ENCODE measurements at places on chromosomes 4 and X.

DNA sequence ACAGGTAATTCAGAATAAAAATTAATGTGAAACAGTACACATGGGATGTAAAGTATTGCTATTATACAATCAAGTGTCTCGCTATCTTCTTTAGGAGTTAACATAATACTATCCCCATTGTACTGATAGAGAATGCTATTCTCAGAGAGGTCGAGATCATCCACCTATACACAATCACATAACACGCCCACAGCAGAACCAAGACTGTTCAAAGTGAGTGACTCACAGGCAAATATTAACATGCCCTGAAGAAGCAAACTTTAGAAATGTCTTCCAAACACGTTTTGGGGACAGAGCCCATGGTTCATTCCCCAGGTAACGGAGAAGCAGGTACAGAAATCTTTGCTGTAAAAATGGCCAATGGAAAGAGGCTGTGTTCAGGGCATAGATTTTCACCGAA is 50.1 kb upstream of the PHKA2 start:
- DNase-seq, result no peak

- no peak for DNase-seq
Observed at GRCh38 chr4:26476545-26476944, 13.7 kb downstream of the CCKAR start.

GRCh38 chr4:142690406-142691163 is 155.5 kb downstream of the INPP4B start:
- no peak for DNase-seq

- no peak for DNase-seq
Observed at GRCh38 chr4:56077676-56078075, 128.9 kb downstream of the CEP135 start.

DNA sequence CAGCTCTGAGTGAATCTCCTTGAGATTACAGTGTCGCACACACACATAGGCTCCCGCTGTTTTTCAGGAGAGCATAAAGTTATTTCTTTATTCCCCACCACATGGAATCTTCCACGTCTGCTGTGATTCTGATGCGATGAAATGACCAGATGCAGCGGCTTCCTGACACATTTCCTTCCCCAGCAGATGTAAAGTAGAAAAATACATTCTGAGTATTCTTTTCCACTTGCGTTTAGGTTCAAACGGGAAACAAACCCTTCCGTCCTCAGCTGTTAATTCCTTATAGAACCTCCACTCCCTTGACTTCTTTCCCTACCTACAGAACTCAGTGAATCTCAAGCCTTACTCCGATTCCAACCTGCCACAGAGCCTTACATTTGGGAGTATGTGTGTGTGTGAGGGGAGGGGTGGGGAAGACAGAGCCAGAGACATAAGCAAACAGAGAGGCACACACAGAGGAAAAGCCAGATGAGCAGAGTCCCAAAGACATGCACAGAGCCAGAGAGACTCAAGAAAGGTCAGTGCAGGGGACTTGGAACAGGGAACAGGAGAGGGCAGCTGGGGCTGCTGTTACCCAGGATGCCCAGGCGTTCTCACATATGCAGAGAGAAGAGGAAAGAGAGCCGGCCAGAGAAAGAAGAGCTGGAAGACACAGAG is 47.3 kb downstream of the SETD7 start:
- no peak for DNase-seq

GRCh38 chr4:113953888-113954287 is 25.6 kb downstream of the ARSJ start:
- DNase-seq, result no peak

- no peak for DNase-seq
Observed at GRCh38 chr4:89336818-89337420, 29.3 kb upstream of the GPRIN3 start.

GRCh38 chrX:15947648-15948317 is 93.2 kb upstream of the AP1S2 start:
- DNase-seq, result no peak

GRCh38 chr4:5378002-5378401 is 326.7 kb downstream of the STK32B start:
- DNase-seq, result no peak

- DNase-seq, result no peak
Observed at GRCh38 chr4:162422312-162422711, 258.5 kb upstream of the FSTL5 start.

DNA sequence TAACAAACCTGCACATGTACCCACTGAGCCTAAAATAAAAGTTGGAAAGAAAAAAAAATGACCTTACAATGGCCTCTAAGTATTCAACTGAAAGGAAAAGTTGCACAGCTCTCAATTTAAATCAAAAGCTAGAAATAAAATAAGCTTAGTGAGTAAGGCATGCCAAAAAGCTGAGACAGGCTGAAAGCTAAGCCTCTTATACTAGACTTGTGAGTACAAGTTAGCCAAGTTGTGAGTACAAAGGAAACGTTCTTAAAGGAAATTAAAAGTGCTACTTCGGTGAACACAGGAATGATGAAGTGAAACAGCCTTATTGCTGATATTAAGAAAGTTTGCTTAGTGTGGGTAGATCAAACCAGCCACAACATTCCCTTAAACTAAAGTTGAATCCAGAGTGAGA is 707.9 kb upstream of the PITX2 start:
- no peak for DNase-seq

- DNase-seq, result no peak
Observed at GRCh38 chr4:17385403-17385802, 126.5 kb downstream of the QDPR start.

- no peak for DNase-seq
Observed at GRCh38 chrX:97636473-97637140, 752.9 kb downstream of the RPA4 start.

DNA sequence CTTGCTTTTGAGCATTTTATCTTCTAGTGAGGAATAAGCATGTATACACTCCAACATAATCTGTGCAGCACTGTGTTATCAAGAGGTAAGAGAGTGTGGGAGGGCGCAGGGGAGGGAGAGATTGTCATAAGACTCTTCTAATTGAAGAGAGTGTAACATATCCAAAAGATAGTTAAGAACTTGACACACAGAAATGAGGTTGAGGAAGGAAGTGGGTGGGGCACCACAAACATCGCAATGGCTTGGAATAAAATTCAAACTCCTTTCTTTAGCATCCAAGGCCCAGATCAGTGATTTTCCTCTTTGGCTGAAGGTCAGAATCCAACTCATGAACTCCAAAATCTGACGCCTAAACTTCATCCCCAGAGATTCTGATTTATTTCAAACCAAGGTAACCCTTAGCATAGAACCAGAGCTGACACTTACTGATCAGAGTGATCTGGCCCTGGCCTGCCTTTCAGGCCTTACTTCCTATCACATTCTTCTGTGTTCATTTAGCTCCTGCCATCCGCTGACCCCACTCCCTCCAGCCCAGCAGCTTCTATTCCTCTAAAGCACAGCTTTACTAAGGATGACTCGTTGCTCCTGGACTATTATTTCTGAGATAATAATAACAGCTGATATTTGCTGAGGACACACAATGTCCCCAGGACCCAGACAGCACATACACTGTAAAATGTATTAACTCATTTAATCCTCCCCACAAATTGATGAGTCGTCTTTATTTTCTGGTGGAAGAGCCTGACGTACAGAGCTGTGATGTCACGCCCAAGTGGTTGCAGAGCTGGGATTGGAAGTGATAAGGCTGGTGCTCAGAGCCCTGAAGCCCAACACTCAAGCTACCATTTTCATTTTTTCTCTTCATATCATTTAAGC is 10.6 kb upstream of the CTSO start:
- DNase-seq, result no peak

DNA sequence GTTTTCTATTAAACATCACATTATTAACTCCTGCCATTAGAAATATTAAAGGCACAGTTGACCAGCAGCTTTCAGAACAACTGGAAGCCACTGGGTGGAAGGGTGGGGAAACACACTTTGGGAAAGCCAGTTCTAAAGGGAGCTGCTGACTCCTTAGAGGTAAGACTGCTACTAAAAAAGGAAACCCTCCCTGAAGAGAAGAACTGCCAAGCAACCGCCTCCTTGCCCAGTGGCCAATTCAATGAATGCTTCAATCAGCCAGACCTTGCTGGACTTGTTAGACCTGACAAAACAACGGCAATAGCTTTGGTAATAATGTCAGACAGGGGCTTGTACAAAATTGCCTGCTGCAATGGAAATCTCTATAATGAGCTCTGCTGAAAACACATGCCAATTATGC is 15.6 kb downstream of the OPHN1 start:
- no peak for DNase-seq

GRCh38 chr4:95640311-95640710 is 91.5 kb upstream of the UNC5C start:
- no peak for DNase-seq

GRCh38 chr4:48079972-48080391 is 54.1 kb downstream of the TXK start:
- DNase-seq, result no peak

GRCh38 chr4:173934201-173934600 is 349.3 kb downstream of the FBXO8 start:
- no peak for DNase-seq

DNA sequence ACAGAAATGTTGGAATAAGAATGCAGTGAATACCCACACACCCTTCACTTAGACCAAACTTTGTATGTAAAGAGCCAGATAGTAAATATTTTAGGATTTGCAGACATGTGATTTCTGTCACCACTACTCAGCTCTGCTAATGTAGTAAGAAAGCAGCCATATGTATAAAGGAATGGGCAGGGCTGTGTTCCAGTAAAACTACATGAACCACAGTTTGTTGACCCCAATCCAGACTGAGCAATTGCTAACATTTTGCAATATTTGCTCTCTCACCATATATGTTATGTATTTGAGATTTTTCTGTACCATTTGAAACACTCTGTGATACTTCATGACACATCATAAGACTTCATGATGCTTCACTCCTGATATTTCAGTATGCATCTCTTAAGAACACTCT is 32.0 kb upstream of the TBC1D1 start:
- DNase-seq, result no peak

DNA sequence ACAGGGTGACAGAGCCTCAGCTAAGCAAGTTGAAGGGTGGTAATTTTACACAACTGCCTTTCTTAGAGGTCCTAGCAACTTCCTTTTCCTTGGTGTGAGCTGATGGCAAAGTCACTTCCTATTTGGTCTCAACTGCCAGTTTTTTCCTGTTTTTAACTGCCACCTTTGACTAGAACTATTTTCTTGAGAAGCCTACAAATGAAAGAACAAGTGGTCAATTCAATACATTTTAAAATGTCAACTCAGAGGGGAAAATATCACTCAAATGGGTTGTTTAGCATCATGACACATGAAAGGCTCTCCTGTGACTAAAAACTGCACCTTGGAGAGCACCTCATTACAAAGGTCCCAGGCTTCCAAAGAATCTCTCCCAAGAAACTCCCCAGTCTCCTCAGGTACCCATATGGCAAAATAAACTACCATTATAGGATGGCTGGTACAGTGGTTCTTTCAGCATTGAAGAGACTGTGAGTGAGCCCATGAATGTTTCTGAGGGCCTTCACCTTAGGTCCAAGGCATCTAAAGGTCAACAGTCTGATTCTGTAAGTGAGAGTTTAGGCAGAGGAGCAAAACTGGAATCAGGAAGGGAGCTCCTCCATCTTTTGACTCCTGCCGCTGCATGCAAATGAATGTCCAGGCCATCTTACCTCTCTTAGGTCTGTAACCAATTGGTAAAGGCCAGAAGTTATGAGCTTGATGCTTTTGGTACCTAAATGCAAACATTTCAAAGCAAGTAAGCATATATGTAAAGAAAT is 5.5 kb upstream of the STK26 start:
- no peak for DNase-seq

- no peak for DNase-seq
Observed at GRCh38 chr4:175772170-175772705, 39.8 kb downstream of the GPM6A start.

DNA sequence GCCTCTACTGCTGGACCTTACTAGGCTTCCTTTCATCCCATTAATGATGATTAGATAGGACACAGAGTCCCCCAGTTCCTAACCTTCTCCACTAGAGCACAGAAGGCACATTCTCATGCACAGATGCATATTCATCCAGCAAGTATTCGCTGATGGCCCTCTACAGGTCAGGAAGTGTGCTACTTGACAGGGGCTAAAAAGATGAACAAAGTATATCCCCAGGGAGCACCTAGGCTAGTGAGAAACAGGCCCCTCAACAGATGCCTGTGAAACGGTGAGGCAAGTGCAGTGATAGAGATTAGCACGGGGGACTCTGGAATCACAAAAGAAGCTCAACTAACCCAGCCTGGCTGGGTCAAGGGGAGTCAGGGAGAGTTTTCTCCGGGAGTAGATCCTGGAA is 95.8 kb downstream of the MGST2 start:
- no peak for DNase-seq

DNA sequence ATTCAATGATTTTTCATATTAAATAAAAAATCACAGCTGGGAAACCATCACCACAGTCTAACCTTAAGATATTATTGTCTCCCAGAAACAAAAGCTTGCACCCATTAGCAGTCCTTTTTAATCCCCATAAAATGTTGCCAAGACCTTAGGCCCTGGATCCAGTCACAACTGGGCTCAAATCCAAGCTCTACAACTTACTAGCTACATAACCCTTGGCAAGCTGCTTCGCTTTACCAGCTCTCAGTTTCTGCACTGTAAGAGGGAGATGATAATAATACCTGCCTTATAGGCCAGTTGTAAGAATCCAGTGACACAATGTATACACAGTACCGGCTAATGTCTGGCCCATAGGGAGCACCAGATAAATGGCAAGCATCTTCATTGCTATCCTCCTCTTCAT is 400.9 kb upstream of the FGF13 start:
- no peak for DNase-seq

- no peak for DNase-seq
Observed at GRCh38 chr4:64777286-64777685, 368.0 kb upstream of the TECRL start.

- DNase-seq, result peak; percentile 22
Observed at GRCh38 chrX:155056877-155057792, 13.8 kb downstream of the CMC4 start.

- no peak for DNase-seq
Observed at GRCh38 chr4:1274871-1275270, 14.8 kb upstream of the MAEA start.

Data from stimulated activated CD4-positive, alpha-beta T cell treated with anti-CD3 and anti-CD28 coated beads, TNF-alpha, amount 100 ng/mL, for 1 hour (primary cell).